Stomach (tissue), 19 donors: ENCODE measurements at places on chromosomes 11 and 22. TPM values are rescaled to one million over a fixed set of nuclear protein-coding genes. Genes with fewer than 3 reads are reported as not detected.

DNA sequence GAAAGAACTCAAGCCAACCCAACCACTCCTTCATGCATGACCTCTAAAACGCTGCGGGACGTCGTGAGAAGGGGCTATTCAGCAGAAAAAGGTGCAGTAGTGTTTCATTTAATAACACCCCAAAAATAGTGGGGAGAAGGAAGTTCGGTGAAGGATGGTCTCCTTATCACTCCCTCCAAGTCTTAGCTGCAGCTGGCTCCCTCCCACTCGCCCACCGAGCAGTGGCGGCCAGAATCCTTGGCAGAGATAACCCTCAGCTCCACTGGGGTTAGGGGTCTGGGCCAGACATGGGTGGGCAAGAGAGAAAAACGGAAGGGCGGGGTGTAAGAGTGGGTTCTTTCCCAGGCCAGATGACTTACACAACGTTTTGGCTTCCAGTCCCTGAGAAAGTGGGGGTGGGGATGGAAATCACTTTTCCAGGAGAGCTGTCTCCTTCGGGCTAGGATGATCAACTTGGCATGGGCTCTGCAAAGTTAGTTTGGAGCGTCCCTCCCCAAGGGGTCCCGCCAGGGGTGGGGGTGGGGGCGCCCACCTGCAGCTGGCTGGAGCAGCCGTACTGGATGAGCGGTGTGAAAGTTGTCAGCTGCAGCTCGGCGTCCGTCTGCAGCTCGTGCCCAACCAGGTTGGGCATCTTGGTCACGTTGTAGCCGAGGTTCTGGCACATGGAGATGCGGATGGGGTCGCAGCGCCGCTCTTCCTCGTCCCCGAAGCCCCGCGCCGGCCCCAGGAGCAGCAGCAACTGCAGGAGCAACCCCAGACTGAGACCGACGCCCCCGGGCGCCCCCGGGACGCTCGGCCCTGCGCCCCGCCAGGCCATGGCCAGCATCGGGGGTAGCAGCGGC lies 705 bp downstream of the FZD4 start:
- no peak for DNase-seq

- DNase-seq, result no peak
Measured at GRCh38 chr22:45923835-45924234, 53.1 kb downstream of the WNT7B start.

GRCh38 chr11:85947431-85948272 lies 92.5 kb downstream of the CCDC83 start:
- DNase-seq, result peak; percentile 62

- DNase-seq, result no peak
Measured at GRCh38 chr22:23151827-23152226, 6.5 kb downstream of the RAB36 start.

- no peak for DNase-seq
Measured at GRCh38 chr11:83280256-83280655, 5.9 kb downstream of the CCDC90B start.

- no peak for DNase-seq
Measured at GRCh38 chr11:126527651-126528050, 172.2 kb downstream of the ST3GAL4 start.

DNA sequence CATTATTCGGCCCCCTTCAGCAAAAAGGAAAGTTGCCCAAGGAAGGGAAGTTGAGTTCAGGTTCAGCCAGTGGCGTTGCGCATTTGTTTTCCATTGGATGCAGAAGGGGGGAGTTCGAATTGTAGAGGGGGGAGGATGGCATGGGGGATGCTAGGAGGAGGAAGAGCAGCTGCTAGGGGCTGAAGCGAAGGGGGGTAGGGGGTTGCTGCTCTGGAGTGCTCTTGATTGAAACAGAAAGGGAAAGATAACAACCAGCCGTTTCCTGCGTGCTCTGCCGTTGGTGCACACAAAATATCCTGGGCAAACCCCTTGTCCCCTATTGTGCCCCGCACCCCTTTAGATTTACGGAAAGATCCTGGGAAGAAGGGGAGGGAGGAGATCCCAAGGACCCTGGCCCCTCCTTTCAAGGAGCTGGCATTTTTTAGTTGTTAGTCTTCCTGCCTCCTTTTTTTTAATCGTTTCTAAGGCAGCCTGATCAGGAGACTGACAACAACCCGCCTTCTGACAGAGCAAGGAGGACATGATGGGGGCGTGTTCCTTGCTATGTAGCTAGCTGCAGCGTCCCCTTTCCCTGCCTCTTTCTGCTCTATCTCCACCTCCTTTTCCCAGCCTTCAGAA lies 2.1 kb downstream of the KMT2A start:
- peak; percentile 92 for DNase-seq

- DNase-seq, result no peak
Measured at GRCh38 chr11:87604350-87604749, 566.6 kb downstream of the TMEM135 start.

DNA sequence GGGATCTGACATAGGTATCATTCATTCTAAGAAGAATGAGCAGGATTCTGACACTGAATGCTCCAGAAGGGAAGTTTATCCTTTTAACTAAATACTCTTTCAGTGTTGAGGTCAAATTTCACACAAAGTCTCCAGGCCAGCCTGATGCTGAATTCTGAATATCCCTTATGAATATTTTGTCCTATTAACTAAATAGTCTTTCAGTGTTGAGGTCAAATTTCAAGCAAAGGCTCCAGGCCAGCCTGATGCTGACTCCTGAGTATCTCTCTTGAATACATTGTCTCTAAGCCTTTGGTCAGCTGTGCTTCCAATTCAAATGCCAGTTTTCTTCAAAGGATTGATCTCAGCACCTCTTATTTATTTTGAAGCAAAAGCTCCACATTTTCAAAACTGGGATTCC lies 676.8 kb downstream of the NTM start:
- no peak for DNase-seq

GRCh38 chr11:121131656-121132055 lies 30.6 kb downstream of the TECTA start:
- no peak for DNase-seq

GRCh38 chr22:41152902-41153301 lies 52.2 kb upstream of the L3MBTL2 start:
- no peak for DNase-seq

The SAC3D1 gene
- 14.4 TPM for polyA plus RNA-seq

The ZNF143 gene
- 17.6 TPM for polyA plus RNA-seq

The PI4KA gene
- 25.1 TPM for polyA plus RNA-seq

The CFAP300 gene
- polyA plus RNA-seq, result 1.3 TPM
